ENCODE measurements at places on chromosomes 13 and 19.
A peak's percentile ranks its signal among the peaks of the same experiment; 100 is the strongest.

DNA sequence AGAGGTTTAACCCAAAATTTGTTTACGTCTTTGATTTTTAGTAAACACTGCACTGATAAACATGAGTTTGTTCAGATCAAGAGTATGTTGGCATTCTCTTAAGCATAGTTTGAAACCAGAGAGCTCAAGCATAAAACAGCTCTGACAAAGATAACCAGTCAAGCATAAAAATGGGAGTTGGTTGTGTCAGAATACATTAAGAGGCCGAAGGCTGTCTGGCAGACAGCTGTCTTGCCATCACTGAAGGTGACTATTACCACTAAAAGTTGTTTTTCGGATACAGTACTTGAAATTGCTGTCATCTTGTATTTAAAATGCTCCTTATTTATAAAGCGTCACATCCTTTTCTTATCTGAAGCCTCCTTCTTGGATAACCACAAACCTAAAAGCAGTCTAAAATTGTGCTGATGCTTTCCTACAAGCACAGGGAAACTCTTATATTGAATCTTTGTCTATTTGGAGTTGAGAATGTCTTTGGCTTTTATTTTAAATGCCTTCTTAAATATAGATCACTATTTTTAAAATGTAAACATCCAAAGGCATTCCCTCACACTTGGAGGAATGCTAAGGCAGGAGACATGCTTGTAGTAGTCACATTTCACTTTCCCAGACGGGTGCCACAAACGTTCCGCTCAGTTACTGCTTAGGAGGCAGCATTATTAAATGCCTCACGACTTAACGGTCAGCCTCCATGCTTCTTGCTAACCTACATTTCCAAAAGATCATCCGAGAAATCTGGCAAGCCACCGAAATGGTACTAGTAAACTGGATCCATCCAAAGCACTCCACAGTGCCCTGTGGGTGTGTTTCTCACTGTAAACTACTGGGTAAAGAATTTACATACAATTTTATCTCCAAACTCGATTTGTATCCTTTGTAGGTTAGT is 1.5 kb downstream of the SMAD9 start:
- peak; percentile 40 for DNase-seq

- DNase-seq, result no peak
Measured at GRCh38 chr19:3949294-3949693, 16.4 kb downstream of the NMRK2 start.

DNA sequence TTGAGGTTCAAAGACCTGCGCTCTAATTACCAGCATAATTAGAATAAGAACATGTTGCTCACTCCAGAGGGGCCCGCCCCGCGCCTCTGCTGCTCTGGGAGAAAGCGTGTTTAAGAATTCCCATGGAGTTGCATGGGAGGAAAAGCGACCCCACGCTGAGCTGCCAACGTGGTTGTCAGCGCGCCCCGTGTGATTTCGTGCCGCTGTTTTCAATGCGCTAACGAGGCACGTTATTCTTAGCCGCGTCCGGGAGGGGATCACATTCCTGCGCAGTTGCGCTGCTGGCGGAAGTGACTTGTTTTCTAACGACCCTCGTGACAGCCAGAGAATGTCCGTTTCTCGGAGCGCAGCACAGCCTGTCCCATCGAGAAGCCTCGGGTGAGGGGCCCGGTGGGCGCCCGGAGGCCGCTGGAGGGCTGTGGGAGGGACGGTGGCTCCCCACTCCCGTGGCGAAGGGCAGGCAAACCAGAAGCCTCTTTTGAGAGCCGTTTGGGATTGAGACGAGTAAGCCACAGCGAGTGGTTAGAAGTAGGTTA is 173.8 kb upstream of the SOX1 start:
- no peak for DNase-seq

DNA sequence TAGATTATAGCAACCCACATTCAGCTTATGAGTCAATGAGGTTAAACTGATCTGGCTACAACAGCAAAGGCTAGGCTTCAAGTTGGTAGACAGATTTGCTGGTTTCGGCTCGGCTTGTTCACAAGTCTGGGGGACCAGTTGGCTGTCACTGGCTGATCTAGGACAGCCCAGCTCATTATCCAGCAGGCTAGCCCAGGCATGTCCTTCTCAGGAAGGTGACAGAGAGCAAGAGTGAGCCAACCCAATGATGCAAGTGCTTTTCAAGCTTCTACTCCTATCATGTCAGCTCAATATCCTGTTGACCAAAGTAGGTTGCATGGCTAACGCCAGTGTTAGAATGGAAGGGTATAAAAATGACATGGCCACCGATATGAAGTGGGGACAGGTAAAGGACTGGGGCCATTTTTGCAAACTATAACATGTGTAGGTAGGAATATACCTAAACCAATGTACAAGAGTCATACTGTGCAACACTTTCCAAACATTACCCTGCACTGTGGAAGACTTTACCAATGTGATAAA is 220.9 kb upstream of the SOX21 start:
- no peak for DNase-seq

DNA sequence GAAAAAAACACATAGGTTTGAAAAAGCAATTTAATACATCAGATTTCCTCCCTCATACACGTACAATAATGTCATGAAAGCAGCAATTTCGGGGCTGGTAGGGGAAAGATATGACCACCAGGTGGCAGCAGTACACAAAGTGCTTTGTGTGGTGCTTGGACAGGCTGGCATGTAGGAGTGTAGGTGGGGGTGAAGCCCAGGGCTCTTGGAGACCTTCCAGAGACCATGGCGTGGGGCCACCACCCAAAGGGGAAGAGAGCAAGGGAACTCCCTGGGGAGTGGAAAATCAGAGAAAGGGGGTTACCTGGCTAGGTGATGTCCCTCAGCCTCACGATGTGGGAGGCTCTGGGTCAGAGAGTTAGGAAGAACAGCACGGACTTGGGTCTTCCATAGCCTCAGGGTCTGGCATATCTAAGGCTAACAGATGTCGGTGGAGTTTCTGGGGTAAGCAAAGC is 11.8 kb upstream of the CCNA1 start:
- peak; percentile 82 for DNase-seq

DNA sequence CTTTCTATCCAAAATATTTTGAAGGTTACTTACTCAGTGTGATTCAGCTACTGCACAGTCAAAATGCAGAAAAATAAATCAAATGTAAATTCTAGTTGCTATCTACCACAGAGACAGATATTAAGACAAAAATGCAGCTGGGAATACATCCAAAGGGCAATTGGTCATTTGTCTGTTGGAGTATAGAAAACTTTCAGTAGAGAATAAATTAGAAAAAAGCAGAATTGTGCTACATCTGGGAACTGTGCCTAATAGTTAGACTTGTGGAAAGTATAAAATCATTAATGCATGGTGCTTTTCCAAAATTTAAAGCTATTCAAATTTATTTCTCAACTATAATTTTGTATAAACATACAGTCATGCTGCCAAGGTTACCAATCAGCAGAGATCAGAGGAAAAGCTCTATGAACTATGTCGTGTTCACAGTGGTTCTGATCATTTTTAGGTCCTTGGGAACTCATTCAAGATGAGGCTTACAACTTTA is 1635.8 kb downstream of the PCDH9 start:
- peak; percentile 89 for DNase-seq

GRCh38 chr13:30936971-30937370 is 4.5 kb downstream of the TEX26 start:
- no peak for DNase-seq

GRCh38 chr13:30725326-30726085 is 9.8 kb upstream of the ALOX5AP start:
- DNase-seq, result peak; percentile 97

DNA sequence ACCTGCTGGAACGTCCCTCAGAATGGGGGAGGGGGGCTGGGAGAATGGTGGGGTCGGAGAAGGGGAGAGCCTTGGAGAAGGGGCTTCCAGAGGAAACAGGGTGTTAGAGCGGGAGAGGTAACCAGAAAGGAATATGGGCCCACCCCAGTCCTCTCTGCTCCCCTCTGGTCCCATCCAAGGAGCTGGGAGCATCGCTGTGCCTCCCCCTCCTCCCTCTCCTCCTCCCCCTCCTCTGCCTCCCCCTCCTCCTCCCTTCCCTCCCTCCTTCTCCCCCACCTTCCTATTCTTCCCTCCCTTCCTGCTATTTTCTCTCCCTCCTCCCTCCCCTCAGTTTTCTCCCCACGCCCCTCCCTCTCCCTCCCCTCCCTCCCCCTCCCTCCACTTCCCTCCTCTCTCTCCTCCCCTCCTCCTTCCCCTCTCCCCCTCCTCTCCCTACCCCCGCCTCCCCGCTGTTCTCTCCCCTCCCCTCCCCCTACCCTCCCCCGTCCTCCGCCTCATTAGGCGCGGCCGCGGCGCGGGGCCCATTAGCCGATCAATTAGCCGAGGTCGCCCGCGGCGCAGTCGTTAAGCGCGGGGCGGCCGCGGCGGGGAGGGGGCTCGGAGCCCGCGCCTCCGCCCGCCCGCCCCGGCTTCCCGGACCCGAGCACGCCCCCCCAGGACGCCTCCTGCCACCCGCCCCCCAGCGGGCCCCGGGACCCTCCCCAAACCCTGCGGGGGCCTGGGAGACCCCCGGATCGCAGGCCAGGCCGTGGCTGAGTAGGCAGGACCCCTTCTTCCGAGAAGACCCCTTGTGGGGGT is 15.4 kb downstream of the TLE5 start:
- no peak for DNase-seq

GRCh38 chr19:4043401-4043800 is 23.3 kb downstream of the ZBTB7A start:
- DNase-seq, result no peak

GRCh38 chr13:64925284-64925683 is 2304.9 kb downstream of the PCDH9 start:
- peak; percentile 5 for DNase-seq

Measured in fibroblast of the aortic adventitia (primary cell).